Inflammatory macrophage (primary cell): ENCODE measurements at places on chromosomes 3 and 15.

GRCh38 chr3:154120961-154121700 is at the start of gene ARHGEF26:
TSS of gene ARHGEF26 (plus strand) at chr3:154121390. CDS start at chr3:154121993, 603 bp downstream.
- DNase-seq = peak; percentile 37

GRCh38 chr3:132662212-132662611 is 2.1 kb downstream of the UBA5 start:
- no peak for DNase-seq

DNA sequence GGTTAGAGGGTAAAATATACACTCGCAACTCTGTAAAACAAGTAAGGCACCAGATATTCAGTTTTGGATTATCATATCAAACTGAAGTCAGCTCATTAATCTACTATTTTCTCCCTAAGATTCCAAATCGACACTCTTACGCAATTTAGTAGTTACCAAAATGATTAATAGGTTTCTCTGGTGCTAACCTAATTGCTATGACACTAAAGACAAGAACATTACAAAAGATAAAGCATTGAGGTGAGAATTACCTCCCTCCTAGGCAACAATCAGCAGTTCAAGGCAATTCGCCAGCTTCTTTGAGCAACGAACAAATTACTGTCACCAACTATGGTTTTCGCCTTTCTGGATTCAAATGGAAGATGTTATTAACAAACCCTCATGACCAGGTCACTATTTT is 1305.0 kb downstream of the ROBO2 start:
- no peak for DNase-seq

- DNase-seq = no peak
Observed at GRCh38 chr3:21729888-21730459, 21.0 kb downstream of the ZNF385D start.

- peak; percentile 75 for DNase-seq
Observed at GRCh38 chr3:13015286-13016082, 57.7 kb downstream of the IQSEC1 start.

DNA sequence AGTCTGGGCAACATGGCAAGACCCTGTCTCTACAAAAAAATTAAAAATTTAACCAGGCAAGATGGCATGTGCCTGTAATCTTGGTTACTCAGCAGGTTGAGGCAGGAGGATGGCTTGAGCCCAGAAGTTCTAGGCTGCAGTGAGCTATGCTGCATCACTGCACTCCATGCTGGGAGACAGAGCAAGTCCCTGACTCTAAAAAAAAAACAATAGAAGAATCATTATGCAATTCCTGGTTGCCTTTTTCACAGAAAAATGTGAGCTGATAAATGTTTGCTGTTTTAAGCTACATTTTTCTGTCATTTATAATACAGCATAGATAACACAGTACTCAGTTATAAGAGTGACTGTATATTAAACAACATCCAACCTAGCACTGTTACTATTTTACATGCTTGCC is 148.8 kb downstream of the SCAPER start:
- DNase-seq = no peak

- no peak for DNase-seq
Observed at GRCh38 chr3:67647390-67647878, 7.0 kb downstream of the SUCLG2 start.
